Glomerular endothelial cell (primary cell): ENCODE measurements at places on chromosomes 16 and 17. TPM values are rescaled to one million over a fixed set of nuclear protein-coding genes. Genes with fewer than 3 reads are reported as not detected.

DNA sequence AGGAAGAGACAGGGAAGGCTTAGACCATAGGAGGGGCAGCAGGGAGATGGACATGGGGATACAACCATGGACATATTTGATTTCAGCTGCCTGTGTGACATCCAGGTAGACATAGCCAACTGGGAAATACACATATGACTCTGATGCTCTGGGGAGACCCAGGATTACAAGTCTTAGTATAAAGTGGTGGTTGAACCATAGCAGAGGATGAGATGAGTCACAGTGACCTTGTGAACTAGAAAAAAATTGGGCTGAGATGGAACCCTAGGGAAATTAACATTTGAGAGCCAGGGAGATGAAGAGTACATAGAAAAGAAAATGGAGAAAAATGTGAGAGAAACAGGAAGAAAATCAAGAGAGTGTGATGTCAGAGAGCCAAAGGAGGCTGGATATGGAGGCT lies 10.2 kb downstream of the MARCHF10 start:
- DNase-seq = no peak

GRCh38 chr16:2296661-2297505 lies 29.0 kb upstream of the RNPS1 start:
- DNase-seq = no peak

GRCh38 chr17:11430751-11431150 lies 167.5 kb upstream of the DNAH9 start:
- no peak for DNase-seq

Gene AP2B1
- 168 and 203 TPM in 2 replicates for total RNA-seq

Gene TMEM97
- 9.1 and 13.2 TPM in 2 replicates for total RNA-seq

Gene GUCY2D
- total RNA-seq = not detected in 2 replicates

DNA sequence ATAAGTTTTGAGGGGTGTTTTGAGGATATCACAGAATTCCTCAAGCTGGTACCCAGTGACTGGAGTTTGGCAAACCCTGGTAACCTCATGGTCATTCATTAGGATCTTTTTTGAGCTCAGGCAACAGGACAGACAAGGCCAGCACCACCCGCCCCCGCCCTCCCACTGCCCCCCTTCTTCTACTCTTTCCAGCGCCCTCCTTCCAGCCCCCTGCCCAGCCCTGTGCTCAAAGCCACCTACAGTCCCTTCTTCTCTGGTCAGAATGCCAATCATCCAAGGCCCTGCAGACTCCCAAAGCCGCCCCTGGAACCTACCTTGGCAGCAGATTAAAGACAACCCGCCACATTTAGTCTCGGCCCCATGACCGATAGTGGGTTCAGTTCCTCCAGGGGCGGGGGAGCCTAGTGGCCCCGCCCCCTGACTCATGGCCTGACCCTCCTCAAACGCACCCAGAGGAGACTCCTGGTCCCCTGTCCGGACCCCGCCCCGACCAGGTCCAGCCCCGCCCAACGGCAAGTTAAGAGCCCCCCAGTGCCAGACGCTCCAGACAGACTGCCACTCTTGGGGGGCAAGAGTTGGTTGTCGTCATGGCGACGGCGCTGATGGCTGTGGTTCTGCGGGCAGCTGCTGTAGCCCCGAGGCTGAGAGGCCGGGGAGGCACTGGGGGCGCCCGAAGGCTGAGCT lies at the start of gene NAGS:
TSS of gene NAGS (plus strand) at position 546 of the 684 bp plus-strand sequence. CDS start at position 588, 42 bp downstream.
- DNase-seq = no peak

Gene CNGB1
- total RNA-seq = not detected in 2 replicates

DNA sequence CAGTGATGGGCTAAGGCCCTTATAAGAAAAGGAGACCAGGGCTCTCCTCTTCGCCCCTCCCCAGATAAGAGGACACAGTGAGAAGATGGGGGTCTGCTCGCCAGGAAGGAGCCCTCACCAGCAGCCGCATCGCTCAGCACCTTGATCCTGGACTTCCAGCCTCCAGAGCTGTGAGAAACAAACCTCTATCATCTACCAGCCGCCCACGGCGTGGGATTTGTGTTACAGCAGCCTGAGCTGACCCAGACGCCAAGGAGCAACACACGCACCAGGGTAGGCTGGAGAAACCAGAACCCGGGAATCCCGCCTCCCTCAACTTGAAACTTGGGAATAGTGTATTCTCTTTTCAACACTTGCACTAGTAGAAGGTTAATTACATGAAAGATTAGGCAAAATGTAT lies 4.2 kb upstream of the ZG16B start:
- no peak for DNase-seq

DNA sequence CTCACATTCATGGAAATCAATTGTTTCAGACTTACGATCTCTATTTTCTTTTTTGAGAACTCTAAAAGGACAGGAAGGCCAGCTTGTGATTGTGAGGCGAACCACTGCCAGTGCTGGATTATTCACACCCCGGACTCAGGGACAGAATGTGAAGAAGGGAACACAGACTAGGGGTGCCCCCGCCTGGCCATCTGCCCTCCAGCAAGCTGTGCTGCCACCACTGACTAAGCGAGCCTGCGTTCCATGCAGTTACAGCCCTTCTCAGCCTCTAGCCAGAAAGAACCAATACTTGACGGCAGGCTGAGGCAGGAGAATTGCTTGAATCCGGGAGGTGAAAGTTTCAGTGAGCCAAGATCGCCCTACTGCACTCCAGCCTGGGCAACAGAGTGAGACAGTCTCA lies 2.8 kb downstream of the HAGH start:
- peak; percentile 20 for DNase-seq

GRCh38 chr16:88701581-88702370 lies 4.4 kb downstream of the RNF166 start:
- no peak for DNase-seq

- no peak for DNase-seq
These were observed 17.5 kb downstream of the SLC47A1 start for GRCh38 chr17:19551165-19551564.

GRCh38 chr17:82497483-82498405 lies 21.8 kb upstream of the FOXK2 start:
- no peak for DNase-seq

GRCh38 chr17:47275245-47275984 lies 21.8 kb downstream of the ITGB3 start:
- no peak for DNase-seq

- DNase-seq = no peak
These were observed 63.9 kb upstream of the ARL4D start for GRCh38 chr17:43334738-43335402.

DNA sequence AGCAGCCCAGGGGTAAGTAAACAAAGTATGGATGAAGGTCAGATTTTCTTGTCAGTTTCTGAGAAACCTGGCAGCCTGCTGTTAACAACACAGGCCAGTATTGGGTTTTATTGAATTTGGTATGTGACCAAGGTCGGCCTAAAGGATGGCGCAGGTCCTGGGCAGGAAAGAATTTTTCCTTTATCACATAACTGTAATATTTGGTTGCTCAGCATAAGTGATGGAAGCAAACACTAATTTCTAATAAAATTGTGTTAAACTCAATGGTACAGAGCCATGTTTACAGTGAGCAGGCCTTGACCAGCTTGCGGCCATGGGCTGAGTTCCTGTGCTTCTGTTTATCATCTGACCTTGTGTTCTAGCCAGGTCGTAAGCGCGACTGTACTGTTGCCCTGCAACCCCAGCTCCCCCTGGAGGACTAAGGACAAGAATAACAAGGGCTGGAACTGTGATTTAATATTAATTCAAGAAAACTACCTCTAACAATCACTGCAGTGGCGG lies 10.5 kb downstream of the POLDIP2 start:
- no peak for DNase-seq

- DNase-seq = peak; percentile 27
These were observed 32.6 kb upstream of the ABCA9 start for GRCh38 chr17:69093279-69093789.

Gene RPL27
- total RNA-seq = 1,137 and 1,523 TPM in 2 replicates

DNA sequence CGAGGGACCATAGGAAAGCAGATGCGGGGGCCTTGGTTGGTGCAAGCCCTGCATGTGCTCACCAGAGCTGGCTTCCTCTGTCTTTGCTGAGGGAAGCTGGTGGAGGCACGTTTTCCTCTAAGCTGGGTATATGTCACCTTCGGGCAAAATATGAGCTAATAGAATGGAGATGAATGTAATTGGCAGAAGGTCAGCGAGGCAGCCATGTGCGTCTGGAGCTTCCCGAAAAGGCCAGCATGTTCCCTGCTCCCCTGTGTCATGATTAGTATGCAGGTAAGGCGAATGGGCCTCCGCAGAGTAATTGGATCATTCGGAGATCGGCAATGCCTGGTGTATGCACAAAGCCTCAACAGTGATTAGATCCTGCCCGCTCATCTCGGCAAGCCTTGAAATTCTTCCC lies 806.2 kb upstream of the EEF2KMT start:
- no peak for DNase-seq

Gene CD300LF
- total RNA-seq = not detected in 2 replicates

- no peak for DNase-seq
These were observed 9.8 kb downstream of the ADAMTS18 start for GRCh38 chr16:77424871-77425604.

DNA sequence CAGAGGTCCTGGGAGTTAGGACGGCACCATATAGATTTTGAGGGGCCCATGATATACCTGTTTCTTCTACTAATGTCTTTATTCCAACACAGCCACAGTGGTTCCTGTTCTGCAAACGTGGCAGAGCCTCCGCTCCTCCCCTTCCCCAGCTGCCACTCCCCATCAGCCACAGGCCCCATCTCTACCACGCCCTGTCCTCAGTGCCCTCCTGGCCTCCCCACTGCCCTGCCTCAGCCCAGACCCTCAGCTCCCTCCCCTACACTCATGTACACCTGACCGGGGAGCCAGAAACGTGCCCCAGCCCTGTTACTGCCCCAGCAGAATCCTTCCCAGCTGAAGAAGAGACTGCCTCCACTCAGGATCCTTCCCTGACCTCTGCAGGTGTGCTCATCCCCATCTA lies 11.9 kb upstream of the RBFOX3 start:
- DNase-seq = no peak

Gene FOXF1
- total RNA-seq = 10.6 and 11.6 TPM in 2 replicates

Gene NTN1
- 0.82 TPM in 2 replicates for total RNA-seq

- no peak for DNase-seq
These were observed 49.3 kb downstream of the CMIP start for GRCh38 chr16:81493755-81494433.
